Astrocyte of the hippocampus (primary cell): ENCODE measurements at places on chromosomes 13 and 19.

- no peak for DNase-seq
Measured at GRCh38 chr13:94006296-94006695, 473.2 kb downstream of the DCT start.

DNA sequence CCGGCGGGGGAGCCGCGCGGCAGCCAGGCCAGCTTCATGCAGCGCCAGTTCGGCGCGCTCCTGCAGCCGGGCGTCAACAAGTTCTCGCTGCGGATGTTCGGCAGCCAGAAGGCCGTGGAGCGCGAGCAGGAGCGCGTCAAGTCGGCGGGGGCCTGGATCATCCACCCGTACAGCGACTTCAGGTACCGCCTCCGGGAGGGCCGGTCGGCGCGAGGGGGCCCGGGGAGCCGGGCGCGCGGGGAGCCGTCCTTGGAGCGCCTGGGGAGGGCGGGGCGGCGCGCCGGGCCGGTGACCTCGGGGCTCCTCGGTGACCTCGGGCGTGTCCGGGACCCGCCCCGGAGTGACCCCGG is 690 bp downstream of the HCN2 start:
- DNase-seq, result peak; percentile 71

DNA sequence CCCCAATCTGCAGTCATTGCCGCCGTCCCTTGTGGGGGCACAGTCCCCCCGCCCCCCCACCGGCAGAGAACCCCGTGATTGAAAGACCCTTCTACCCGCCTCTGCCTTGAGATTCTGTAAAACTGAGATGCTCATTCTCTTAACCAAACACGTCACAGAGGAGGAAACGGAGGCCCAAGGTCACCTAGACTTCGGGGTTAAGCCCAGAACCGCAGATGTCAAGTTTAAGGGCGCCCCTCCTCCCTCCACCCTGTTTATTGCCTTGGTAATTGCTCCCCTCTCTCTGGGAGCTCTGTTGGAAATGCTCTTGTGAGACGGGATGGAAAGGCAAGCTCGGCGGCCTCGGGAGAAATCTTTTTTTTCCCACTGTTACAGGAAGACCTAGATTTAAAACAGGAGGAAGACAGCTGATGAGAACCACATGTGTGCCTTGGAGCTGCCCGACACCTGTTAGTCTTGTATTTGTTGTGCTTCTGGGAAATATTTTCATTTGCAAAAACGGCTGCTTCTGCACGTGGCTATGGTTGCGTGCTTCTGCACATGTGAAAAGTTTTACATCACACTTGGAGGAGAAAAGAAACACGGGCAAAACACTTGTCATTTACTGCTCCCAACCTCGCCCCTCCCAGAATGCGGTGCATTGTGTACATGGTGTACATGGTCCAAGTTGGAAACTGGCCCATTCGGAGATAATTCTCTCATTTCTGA is 1.1 kb upstream of the MED26 start:
- no peak for DNase-seq

DNA sequence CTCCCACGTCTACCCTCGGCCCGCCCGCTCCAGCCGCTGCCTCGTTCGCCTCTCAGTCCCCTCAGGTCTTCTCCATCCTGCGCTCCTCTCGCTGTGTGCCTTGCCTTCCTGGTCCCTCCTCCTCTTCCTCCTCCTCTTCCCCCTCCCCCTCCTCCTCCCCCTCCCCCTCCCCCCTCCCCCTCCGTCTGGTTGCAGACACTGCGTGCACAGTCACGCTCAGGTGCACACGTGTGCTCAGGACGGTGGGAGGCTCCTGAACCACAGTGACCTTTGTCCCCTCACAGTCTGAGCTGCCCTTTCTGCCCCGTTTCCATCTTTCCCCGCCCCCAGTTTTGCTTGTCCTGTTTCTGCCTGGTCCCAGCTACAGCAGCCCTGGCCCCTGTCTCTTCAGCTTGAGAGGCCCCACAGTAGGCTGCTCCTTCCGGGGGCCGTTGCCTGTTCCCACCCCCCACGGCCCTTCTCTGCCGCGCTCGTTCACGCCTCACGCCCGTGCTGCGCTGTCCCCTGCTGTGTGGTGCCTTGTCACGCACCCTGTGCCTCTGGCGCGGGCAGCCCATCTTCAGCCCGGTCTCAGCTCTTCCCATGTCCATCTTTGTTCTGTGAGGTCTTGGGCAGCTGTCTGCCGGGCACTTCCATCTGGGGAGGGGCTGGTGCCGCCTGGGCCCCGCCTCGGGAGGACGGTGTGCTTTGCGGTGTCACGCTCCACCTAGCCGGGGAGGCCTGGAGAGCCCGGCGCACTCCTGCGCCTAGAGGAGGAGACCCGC is 13.8 kb upstream of the RPS15 start:
- DNase-seq, result no peak
